Skeletal muscle cell (primary cell): ENCODE measurements at places on chromosomes 1 and 21.
A peak's percentile ranks its signal among the peaks of the same experiment; 100 is the strongest.

- DNase-seq, result no peak
Measured at GRCh38 chr21:41877901-41878830, 978 bp downstream of the PRDM15 start.

- no peak for DNase-seq
Measured at GRCh38 chr21:43902441-43902840, 37.4 kb downstream of the AGPAT3 start.

- no peak for DNase-seq
Measured at GRCh38 chr1:1832166-1832565, 53.9 kb upstream of the NADK start.

DNA sequence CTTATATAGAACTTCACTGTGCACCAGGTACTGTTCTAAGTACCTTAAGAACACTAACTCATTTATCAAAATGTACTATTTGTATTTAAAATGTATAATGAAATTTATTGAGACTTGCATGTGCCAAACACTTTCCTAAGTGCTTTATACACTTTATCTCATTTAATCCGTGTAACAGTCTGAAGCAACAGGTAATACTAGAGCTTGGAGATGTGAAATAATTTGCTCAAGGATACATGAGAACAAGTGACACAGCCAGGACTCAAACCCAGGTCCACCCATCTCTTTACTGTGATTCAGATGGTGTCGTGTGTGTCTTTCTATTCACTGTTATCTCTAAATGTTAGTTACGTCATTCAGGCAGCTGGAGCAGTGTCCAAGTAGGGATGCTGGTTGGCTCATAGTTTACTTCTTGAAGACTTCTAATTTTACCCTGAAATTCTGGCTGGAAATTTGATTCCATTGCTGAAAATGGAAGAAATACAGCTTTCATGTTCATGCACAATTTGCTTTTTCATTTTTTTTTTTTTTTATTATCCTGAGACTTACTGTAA, 169.7 kb upstream of the UBE2U start:
- DNase-seq, result peak; percentile 34

DNA sequence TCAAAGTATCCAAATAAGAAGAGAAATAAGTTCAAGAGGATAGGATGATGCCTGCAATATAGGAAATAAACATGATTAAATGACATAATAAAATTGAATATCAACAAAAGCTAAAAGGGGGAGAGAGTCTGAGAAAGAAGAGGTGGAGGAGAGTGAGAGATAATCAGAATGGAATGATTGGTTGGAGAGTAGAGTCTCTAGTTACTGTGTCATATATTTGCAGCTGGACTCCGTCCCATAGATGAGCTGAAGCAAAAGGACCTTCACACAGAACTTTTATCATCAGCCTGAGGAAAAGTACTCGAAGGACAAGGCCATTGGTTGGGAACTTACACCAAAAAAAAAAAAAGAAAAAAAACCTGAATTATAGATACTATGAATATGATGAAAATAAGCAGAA, 22.8 kb upstream of the S100A2 start:
- no peak for DNase-seq

DNA sequence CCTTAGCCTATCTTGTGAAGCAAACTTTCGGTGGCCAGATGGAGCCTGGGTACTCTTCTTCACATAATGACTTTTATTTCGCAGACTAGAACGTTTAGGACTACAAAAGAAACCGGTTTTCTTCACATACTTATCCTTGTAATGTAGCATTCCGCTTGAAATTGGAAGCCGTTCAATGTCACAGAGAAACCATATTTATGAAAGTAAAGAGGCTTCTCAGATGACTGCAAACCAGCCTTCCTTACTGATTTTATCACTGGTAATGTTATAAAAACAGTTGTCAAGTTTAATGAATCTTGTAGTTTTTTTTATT, 94.1 kb downstream of the PPIAL4G start:
- no peak for DNase-seq

DNA sequence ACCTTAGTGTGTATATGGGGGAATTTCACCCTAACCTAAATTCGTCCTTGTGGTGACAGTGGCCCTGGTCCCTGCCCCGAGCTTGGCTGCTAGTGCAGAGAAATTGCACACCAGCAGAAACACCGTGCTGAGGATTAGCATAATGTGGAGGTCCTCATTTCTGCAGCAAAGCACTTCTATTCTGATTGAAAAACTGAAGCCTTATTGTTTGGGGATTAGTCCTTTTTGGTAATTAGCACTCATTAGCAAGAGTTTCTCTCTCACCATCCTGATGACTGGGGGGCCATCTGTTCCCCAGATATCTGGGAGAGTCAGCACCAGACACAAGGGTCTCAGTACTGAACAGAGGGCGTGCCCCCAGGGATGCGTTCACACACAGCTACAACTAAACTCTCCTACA, 55.2 kb downstream of the AJAP1 start:
- no peak for DNase-seq

- DNase-seq, result no peak
Measured at GRCh38 chr21:31030367-31031106, 7.7 kb downstream of the KRTAP19-8 start.

- no peak for DNase-seq
Measured at GRCh38 chr1:67892476-67893125, 59.3 kb upstream of the GNG12 start.

DNA sequence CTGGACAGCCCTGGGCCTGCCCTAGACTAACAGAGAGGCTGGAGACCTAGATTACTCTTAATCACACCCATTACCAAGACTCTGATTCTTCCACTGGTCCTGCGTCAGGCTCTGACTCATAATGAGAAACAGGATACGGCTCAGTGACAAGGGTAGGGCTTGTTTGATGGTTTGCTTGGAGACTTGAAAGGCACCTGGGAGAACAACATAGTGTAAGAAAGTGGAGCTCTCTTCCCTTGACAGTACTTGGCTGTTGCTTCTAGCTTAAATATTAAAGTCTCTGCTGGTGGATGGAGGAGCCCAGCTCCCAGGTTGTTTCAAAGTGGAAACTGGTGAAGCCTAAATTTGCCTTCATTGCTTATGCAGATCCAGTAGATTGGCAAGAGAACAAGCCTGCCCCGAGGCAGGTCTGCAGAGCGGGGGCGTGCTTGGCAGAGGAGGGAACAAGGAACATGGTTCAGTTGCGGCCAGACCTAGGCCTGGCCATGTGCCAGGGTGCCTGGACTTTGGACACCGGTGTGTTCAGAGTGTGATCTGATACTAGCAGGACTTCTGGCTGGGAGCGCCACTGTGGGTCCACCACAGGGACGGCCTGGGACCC, 480.6 kb downstream of the CAMTA1 start:
- DNase-seq, result peak; percentile 64

- DNase-seq, result no peak
Measured at GRCh38 chr1:8870616-8871538, 7.6 kb downstream of the ENO1 start.

GRCh38 chr1:55808263-55808662, 593.1 kb upstream of the USP24 start:
- no peak for DNase-seq

DNA sequence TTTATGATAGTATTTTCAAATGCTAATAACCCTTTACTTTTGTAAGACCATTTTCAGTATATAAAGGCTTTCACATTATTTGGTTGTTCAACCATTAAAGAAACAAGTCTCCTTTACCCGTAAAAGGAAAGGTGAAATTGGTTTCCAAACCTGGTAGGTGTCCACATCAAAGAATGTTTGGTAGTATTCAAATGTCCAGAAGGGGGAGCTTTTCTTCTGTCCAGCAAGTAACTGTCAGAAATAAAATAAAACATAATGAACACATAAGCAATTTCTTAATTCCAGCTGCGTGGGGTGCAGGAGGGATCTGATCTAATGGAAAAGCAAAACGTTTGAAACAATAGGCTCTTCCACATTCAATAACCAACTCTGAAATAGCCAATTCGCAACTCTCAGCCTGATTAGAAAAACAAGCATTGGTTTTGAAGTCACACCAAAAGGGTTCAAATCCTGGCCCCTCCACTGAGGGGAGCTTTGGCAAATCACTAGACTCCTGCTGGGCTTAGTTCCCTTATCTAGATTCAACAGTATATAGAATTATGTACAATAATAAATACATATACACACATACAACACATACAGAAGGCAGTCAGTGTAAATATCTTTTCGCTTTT, 11.0 kb downstream of the YIPF1 start:
- DNase-seq, result peak; percentile 21

DNA sequence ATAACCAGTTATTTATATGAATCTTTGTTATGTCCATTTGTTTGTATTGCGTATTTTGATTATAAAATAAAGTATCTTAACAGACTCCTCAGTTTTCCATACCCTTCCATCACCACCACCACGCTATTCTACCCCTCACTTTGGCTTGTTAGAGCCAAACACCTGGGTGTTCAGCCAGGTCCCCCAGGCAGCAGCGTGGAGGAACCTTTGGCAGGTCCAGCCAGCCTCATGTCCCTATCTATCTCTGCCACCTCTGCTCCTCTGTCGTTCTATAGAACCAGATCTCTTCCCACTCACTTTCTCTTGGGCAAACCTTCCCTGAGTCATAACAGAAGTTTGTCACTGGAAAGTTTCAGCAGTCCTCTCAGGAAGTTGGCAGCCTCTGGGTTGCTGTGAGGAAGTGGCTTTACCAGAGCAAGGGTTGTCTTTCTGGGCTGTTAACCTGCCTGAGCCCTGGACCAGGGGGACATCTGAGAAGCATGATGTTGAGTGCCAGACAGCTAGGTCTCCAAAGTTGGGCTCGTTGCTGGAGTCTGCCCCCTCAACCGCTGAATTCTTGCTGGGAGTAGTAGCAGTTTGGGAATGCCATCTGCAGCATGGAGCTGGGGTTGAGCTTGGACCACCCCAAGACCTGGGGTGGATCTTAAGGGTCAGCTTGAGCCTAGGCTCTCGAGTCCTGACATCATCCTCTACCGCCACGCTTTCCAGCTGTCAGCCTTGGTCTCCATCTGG, 996 bp upstream of the SH3BGRL3 start:
- no peak for DNase-seq

GRCh38 chr1:94597701-94598100, 56.1 kb upstream of the F3 start:
- no peak for DNase-seq

- DNase-seq, result no peak
Measured at GRCh38 chr1:236471653-236472052, 52.1 kb upstream of the LGALS8 start.

DNA sequence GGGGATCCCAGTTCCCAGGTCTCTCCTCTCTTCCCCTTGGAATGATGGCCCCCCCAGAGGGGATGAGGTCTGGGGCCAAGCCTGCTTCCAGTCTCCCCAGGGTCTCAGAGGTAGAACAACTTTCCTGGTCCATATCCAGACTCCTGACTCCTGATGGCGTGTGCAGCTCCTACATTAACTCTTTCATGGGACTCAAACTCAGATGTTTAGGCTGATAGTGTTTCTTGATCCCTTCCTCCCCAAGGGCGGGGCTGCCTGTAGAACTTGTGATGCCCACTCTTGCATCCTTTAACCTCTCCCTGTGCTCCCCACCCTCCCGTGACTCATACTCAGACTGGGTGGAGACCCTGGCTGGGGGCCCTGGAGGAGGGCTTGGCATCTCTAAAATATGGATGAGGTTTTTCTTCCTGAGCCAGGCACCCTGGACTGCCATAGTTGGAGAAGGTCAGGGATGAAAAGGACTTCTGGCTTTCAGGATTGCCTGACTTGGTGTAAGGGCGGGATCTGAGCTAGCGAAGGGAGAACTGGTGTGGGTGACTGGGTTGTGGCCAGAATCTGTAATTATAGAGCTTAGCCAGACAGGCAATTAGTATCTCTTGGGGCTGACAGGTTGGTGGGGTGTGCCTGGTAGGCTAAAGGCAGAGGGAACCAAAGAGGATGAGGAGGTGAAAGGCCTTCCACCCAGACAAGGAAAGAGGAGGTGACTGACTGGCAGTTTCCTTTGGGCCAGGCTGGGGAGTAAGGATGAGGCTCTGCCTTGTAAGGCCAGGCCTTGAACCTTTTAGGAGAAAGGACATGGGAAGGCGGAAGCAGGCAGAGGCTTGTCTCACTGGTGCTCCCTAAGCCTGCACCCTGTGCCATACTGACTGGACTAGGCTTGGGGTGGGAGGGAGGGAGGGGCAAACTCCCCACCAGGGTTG, 1.5 kb downstream of the ATP8B2 start:
- no peak for DNase-seq

DNA sequence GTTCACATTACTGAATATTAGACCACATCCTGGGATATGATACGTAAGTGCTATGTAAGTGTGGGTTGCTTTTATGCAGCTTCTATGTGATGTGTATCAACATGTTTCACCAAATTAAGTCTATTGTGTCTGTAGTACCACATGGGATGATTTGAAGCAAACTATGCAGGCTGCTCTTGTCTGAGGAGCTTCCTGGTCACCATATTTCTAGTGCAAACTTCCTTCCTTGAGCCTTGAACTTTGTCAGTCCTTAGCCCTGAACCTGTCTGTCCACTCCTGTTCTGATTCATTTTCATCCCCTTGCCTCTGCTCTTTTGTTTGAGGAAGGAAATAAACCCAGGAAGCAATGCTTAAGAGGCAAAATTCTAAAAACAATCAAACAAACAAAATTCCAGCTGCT, 117.5 kb upstream of the VANGL1 start:
- no peak for DNase-seq

- no peak for DNase-seq
Measured at GRCh38 chr1:21749859-21750468, 33.0 kb downstream of the USP48 start.

- DNase-seq, result no peak
Measured at GRCh38 chr1:5157175-5157574, 502.8 kb downstream of the AJAP1 start.

DNA sequence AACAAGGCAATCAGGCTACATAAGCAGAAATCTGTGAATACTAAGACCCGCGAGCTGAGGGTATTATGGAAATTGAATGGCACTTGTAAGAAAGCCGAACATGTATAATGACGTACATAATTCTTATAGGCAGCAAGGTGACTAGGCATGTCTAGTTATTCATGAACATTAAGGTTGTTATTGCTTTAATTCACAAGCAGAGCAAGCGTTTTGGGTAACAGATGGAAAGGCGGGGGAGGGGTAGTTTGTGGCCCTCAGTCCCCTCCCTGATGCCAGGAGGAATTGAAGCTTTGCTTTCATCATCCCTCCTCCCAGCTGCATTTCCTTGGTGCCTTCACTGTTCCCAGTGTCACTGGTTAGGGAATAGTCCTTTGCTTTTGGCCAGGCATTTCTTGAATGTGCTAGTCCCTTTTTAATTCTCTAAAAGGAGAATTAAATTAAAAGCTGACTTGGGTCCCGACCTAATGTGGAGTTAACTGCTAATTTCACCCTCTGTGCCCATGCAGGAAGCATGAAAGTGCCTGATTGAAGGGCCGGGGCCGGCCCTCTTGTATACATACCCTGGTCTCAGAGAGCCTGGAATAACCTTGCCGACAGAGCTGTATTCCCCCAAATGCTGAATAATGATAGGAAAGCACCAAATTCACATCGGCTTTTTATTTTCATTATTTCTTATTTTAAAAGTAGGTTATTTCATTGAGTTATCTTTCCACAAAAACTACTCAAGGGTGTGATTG, 42.5 kb downstream of the RYR2 start:
- no peak for DNase-seq

- DNase-seq, result no peak
Measured at GRCh38 chr1:228093050-228093906, 9.8 kb downstream of the C1orf35 start.

- DNase-seq, result no peak
Measured at GRCh38 chr1:211695135-211695816, 19.9 kb upstream of the NEK2 start.
